ENCODE measurements at places on chromosomes 3 and 15.

DNA sequence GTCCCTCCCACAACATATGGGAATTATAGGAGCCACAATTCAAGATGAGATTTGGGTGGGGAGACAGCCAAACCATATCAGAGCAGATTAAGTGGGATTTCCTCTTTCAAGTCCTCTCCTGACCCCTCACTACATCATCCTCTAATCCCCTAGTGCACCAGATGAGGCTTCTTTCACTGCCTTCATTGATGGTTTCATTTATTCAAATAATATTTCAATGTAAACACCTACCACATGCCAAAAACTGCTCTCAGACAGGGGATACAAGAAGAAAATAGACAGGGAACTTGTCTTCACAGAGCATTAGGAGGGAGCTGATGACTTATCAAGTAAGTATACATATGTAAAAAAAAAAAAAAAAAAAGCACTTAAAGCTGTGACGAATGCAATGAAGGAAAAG is 180.2 kb downstream of the NTRK3 start:
- no peak for DNase-seq

GRCh38 chr3:168249205-168249549 is 153.5 kb upstream of the GOLIM4 start:
- DNase-seq: no peak

- no peak for DNase-seq
Observed at GRCh38 chr15:42085236-42085605, 9.1 kb downstream of the PLA2G4D start.

GRCh38 chr3:172355836-172356235 is 92.4 kb downstream of the GHSR start:
- no peak for DNase-seq

DNA sequence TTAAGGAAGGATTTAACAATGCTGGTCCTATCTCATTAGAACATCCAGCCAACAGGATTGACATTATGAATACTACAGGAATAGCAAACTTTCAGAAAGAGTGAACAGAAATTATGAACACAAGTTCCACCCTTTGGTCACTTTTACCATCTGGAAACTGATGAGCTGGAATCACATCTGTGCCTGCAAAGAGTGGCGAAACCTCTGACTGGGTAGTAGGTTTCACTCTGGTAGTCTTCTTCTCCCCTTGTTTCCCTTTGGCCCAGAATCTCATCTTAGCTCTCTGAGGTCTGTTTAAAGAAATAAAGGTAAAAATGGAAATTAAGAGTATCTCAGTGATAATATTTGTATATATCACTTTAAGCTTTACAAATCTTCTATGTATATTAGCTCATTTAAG is 73.1 kb downstream of the NR2E3 start:
- no peak for DNase-seq

GRCh38 chr15:95715116-95715903 is 615.2 kb upstream of the NR2F2 start:
- no peak for DNase-seq

DNA sequence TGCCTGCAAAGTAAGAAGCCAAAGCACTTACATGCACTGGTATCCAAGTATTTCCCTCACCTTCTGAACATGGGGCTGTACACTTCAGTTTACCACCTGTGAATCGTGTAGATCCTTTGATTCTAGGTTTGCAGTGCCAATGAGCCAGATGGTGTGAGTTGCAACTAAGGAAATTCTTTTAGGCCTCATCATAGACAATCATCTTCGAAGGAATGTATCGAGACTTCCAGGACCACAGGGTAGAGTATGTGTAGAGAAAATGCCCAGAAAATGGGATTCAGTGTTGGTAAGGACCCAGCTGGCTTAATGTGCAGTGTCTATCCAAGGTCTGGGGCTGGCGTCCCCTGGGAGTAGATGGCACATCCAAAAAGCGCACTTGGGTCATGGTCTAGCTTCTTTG is 323.2 kb upstream of the TPM1 start:
- DNase-seq: no peak

- DNase-seq: no peak
Observed at GRCh38 chr3:11507719-11508118, 136.0 kb downstream of the VGLL4 start.

- no peak for DNase-seq
Observed at GRCh38 chr3:130901463-130902204, 7.8 kb downstream of the ATP2C1 start.

DNA sequence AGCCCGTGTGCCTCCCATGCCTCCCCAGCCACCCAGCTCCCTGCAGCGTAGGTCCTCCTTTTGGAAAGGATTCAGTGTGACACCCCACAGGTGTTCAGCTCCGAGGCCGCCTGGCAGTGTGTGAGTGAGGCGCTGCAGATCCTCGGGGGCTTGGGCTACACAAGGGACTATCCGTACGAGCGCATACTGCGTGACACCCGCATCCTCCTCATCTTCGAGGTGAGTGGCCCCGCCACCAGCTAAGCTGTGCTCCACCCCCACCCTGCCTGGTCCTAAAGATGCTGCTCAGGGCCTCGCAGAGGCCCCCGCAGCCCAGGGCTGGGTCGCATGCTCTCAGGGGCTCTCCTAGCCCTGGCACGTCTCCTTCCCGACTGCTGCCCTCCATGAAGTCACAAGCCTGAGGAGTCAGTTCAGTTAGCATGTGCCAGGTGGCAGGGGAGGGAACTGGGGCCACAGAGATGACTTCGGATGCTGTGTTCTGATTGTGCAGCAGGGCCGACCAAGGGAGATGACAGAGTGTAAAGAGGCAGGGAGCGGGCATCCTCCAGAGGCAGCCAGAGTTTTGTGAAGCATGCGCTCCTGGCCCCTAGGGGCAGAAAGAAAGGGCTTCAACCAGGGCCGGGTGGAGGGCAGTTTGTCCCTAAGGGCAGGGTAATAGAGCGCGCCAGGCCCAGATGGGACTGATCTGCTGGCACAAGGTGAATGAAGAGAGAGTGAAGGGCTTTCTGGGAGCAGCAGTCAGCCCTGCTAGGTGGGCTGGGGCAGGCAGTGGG is 26.8 kb downstream of the ACAD9 start:
- DNase-seq: no peak

DNA sequence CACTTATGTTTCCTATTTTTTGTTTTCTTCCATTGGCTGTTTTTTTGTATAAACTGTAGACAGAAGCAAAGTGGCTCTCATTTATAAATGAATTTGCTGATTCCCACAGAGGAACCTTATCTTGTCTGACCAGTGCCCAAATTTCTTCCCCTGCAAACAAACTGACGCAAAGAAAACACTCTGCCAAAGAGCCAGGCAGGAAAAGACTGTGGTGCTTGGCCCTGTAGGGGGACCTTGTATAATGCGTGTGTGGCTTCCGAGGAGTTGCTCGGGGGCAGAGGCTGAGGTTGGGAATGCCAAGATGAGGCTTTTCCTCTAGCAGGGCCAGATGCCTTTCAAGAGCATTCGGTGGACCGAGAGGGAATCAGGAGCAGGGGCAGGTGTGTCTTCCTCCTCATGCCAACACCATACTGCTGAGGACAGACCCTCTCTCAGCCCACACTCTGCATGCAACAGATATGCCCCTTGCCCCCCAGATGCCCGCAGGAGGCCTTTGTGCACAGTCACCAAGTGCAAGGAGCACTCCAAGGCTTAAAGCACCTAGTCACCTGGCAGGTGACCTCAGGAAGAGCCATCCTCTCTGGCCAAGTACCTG is 104.3 kb upstream of the ABHD17C start:
- no peak for DNase-seq

DNA sequence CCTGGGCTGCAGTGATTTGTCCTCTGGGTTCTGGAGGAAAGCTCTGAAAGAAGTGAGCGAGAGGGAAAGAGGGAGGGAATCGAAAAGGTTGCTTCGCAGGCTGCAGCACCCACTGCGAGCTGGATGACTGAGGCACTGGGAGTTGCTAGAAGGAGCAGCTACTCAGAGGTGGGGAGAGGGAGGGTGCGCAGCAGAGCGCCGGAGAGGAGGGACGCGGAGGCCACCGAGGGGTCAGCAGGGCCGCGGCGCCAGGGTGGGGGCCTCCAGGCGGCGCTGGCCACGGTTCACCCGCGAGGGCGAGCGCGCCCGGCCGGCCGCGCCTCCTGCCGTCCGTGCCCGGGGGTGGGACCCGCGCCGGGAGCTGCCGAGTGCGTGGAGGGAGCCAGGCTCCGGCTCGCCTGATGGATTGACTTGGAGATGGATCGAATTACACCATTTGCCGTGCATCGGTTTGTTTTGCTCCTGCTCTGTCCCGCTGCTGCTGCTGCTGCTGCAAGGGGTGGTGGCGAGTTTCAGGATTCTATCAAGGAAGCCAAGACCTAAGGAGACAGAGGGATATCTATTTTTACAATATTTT is at the start of gene SEMA6D:
Gene SEMA6D (plus strand): TSS at position 470 of the 577 bp plus-strand sequence. CDS start 42,294 bp downstream, outside the sequence.
- peak; percentile 74 for DNase-seq

- no peak for DNase-seq
Observed at GRCh38 chr3:173921732-173922131, 524.2 kb downstream of the NLGN1 start.

DNA sequence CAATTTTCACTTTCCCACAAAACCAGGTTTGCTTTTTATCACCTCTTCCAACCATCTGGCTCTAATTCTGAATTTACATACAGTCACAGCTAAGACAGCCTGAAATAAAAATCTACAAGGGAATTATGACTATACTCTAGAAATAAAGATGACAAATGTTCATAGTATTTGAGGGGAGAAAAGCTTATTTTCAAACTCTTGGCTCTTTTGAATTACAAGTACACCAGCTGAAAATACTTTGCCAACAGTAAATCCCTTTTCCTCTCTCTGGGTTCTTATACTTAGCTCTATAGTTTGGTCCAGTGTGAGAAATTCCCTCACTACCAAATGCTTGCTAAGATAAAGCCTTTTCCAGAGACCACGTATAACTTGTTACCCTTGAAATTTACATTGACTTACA is 1037.9 kb downstream of the ROBO1 start:
- no peak for DNase-seq

DNA sequence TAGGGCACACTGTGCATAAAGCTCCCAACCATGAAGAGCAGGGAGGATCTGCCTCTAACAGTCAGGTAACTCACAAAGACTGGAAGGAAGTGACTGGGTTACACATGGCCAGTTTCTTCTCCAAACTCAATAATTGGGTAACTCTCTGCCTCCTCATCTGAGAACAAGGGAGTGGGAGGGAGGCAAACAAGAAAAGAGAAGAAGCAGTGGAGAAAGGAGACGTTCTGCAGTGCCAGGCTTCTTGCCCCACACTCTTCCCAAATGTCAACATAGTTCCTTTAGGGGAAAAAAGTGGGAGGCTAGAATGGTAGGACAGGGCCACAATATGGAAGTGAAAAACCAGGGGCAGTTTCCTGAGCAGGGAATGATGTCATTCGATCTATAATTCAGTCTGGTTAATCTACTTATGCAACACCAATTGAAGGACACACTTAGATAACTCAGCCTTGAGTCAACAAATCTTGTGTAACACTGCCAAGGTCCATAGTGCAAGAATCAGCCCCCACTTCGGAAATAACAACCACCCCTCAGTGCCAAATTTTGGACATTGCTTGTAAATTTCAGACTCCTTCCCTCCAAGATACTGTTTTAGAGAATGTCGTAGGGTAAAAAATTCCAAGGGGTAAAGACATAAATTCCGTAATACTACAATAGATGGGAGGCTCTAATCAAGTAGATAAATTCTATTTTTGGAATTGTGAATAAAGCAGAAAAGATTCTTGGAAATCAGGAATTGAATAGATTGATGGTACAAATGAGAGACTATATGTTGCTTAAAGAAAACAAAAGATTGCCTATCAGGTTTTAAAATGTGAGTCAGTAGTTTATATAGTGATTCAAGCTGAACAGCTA is 143.0 kb downstream of the LPP start:
- no peak for DNase-seq

All from amygdala (tissue), 56 donors.